Stimulated activated CD4-positive, alpha-beta T cell treated with anti-CD3 and anti-CD28 coated beads, Interleukin-4, amount 100 ng/mL, for 24 hours (primary cell): ENCODE measurements at places on chromosomes 5 and 9.

- no peak for DNase-seq
These were observed 68.3 kb downstream of the SGCD start for GRCh38 chr5:156395306-156395675.

DNA sequence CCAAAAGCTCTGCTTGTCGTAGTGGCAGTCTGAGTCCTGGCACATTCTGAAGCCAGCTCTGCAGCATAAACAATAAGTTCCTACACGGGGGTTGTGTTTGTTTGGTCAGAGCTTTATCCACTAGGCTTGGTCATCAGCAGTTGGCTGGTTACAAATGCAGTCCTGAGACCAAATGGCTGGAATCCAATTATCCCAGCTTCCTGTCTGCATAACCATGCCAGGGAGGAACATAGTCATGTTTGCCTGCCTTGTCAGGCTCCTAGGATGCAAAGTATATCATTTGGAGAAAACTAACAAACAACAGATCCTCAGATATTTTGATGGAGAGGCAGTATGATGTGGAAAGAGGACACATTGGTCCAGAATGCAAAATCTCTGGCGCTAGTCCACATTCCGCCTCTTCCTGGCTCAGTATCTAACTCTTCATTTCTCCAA is 85.8 kb downstream of the FBXO38 start:
- no peak for DNase-seq

DNA sequence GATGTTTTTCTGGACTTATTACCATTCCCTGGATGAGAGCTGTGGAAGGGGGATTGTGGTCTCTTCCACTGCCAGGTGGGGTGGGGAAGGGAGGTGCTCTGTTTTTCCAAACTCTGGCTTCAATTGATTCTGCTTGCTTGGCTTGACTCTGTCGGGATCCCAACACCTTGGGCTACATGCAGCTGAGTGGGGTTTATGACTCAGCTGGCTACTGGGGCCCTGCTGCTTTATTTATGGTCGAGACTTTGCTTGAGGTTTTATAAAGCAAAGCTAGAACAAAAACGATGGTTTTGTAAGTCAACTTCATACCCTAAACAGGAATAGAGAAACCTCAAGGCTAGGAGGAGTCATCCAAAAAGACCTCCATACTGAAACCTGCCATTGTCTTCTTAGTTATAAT is 76.3 kb downstream of the AOPEP start:
- peak; percentile 23 for DNase-seq

GRCh38 chr9:104746285-104746684 is 1.2 kb upstream of the NIPSNAP3A start:
- no peak for DNase-seq

DNA sequence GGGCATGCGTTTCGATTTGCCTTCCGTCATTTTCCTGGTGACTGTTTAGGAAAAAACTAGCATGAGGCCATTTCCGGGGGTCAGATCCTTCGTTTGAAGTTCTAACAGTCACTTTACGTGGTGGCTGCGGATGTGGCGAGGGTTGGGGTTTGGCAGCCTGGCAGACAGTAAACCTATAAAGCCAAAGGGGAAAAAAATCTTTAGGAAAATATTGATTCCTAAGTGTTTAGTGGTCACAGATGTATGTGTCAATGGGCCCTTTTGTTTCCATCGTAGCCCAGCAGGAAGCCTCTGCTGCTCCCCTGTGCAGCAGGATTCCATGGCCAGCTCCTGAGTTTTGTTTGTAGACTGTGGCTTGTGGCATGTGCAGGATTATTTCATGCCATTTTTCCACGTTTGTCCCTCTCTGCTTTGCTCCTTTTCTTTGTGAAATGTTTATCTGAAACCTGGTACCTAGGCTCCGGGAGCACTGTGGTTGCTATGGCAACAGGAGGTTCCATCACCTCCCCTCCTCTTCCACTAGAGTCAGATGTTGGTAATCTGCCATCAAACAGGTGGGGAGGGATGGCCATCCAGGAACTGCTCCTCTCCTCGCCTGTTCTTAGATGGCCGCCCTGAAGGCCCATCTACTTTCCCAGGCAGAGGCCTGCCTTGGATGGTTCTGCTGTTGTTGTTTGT is 202.3 kb downstream of the AOPEP start:
- DNase-seq = no peak

DNA sequence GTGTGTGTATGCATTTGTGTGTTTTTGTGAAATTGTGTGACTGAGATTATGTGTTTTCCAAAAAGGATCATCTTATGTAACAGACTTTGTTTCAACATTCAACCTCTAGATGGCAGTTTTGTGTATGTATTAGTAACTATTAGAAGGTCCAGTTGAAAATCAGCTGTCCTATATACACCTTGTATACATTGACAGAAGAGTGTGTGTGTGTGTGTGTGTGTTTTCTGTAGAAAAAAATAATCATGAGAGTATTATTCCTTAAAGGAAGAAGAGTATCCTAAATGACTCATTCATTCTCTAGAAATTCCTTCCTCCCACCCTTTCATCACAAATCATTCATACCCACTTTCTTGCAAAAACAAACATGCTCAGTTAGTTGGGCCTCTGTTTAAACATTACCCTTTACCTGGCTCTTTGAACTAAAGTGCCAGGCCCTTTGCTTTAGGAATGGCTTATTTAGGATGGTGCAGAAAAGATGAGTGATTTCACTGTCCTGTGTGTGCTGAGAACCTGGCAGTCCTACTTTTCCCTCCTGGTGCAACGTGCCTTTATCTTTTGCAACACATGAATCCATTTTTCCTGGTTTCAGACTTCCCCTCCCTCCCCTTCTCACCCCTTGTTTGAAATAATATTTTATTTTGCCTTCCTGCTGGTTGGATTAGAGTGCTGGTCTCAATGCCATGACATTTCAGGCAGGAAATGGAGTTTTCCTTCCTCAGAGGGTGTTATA is 152.2 kb downstream of the ARHGAP26 start:
- DNase-seq = no peak

- no peak for DNase-seq
These were observed 59.2 kb downstream of the RIC1 start for GRCh38 chr9:5688109-5688508.

DNA sequence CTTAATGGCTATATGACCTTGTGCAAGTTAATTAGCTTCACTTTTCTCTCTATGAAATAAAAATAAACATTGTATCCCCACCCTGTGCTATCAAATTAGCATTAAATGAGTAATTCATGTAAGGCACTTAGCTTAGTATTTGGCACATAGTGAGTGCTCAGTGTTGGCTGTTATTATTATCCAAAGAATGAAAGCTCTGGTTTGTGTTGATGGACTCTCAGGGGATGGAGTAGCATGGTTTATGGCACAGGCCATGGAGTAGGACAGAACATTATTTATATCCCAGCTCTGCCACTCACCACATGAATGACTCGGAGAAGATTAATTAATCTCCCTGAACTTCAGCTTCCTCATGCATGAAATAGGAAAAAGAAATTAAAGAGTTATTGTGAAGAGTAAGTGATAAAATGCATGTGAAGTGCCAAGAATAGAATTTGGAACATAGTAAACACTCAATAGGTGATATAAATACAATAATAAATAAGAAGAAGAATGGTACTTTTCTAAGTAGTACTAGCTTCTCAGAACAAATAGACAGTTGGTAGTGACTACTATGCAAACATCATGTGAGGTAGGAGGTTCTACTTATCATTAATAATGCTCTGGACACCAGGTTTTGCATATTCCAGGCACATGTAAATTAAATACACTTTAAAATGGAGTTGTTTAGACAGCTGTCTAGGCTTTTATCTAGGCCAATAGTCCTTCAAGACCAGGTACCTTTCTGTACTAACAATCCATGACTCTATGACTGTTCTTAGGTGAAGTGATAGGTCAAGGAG is 146.4 kb downstream of the GRIA1 start:
- DNase-seq = no peak

GRCh38 chr5:126268697-126269315 is 154.4 kb upstream of the GRAMD2B start:
- no peak for DNase-seq

DNA sequence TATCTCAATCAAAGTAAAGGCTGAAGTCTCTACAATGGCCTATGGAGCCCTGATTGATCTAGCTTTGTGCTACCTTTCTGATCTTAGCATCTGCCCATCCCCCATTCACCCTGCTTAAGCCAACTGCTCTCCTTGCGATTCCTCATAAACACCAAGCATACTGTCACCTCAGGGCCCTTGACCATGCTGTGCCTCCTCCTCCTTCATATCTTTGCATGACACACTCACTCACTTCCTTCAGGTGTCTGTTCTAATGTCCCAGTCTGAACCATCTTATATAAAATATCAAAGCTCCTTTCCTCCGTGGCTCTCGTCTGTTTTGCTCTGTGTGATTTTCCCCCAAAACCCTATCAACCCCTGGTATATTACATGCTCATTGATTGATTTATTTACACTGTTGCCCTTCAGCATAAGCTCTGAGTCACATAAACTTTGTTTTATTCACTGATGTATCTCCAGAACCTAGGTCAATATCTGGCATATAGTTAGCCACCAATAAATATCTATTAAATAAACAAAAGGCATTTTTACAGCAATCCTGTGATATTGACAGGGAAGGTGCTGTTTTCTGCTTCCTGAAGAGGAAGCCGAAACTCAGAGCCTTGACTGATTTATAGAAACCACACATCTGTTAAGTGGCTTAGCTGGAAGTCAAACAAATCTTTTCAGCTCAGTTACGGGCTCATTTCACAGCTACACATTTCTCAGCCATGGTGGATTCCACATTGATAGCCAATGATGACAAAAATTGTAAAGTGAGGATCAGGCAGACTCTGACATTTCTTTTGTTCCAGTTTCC is 103.6 kb downstream of the BOD1 start:
- DNase-seq = no peak
